ENCODE measurements at places on chromosomes 5 and 9.

DNA sequence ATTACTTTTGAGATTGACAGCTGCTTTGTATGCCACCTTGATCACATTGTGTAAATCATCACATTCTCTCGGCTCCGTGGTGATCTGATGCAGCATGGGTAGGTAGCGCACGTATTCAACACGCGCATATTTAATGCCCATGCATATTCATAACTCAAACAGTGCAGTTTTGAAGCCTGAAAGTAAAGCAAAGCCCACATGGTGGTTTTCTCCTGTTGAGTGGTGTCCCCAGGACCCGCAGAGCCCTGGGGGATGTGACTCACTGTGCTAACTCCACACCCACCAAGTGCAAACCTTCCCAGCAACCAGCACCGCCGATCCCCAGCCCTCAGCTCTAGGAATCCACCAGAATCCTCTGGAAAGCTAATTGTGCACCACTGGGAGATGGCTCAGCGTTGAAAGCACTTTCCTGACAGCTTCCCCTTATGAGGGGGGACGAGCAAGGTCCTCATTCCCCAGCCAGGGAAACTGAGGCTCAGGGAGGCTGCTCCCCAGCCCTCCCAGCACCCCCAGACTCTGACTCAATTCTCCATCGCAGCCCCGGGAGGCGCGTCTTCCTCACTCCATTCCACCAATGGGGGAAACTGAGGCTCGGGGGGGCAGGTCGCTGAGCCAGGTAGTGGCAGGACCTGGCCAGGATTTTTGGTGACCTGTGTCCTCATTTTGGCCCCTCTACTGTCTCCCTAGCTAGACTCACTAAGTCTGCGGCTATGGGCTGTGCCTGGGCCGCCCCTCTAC, 46.4 kb downstream of the SARDH start:
- no peak for DNase-seq

GRCh38 chr5:36414869-36415282, 113.2 kb upstream of the RANBP3L start:
- no peak for DNase-seq

GRCh38 chr9:79140751-79141150, 431.0 kb upstream of the TLE4 start:
- no peak for DNase-seq

DNA sequence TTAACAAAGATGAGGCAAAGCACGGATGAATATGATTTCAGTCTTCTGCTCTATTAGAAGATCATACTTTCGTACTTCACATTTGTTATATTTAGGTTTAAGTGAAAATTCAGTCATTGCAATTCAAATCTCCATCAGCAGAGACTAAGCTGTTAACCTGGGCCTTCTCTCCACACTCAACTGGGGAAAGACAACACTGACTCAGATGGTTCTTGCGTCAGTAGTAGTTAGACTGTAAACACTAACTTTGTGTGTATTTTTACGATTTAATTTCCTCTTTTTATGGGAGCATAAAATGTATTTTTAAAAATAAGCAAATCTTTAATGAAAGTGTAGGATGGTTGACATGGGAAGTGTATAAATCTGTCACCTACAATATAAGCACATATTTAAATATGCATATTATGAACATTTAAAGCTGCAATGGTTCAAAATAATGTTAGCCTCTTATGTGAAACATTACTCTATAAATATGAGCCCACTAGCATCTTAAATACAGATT, 42.7 kb upstream of the ZNF608 start:
- no peak for DNase-seq

- DNase-seq = no peak
These were observed 385.3 kb upstream of the IRX4 start for GRCh38 chr5:2267991-2268390.

DNA sequence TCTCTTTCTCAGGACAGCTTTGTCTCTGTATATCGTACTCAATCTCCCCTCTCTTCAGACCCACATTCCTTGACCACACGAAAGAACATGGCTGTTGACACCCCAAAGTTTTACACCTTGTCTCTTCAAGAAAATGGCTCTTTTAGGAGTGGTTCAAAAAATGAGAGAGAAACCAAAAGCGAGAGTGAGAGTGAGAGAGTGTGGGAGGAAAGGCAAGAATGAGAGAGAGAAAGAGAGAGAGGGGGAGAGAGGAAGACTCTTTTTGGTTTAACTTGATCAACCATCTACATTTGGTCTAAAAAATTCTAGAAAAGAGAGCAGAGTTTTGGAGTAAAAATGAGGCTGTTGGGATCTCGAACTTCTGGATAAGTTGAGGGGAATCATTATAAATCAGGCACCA, 581.8 kb upstream of the WWC1 start:
- no peak for DNase-seq

- DNase-seq = no peak
These were observed 15.5 kb downstream of the GNA14 start for GRCh38 chr9:77632652-77633051.

DNA sequence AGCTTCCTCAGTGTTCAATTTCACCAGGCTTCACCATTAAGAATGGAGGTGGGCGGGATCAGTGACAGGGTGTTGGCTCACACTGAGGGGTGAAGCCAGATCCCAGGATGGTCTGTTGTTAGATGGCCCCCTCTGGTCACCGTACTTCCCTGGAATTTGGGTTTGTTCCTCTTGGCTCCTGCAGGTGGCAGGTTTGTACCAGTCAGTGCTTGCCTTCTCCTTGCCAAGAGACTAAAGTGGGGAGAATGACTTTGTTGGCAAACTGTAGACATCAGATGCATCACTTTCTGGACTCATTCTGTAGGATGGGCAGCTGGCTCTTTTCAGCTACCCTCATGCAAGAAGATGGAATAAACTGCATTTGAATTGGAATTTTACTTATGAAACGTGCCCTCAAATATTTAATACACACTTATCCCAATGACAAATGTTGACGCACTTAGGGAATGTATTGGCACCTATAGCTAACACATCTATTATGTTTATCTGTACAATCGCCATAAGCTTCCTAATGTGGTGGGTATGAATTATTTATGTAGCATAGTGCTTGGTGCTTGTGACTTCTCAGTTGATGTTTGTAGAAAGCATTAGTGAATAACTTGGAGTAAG, 31.4 kb upstream of the ANKRD55 start:
- DNase-seq = no peak

DNA sequence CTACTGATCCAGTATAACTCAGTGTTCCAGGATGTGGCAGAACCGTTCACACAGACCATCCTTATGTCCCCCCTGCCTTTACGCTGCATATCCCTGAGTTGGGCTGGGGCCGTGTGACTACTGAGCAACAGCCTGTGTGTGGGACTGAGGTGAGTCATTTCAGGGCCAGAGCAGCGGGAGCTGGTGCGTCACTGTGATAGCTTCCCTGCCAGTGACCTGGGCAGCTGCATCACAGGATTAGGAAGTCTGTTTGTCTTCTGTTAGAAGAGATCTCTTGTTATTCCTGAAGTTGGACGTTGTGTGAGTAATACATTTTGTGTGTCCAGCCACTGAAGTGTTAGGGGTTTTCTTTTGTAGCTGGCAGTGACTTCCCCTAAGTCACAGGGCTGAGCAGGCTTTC, 35.6 kb downstream of the TPPP start:
- no peak for DNase-seq

- DNase-seq = no peak
These were observed 714 bp upstream of the ZNF608 start for GRCh38 chr5:124746916-124747790.

GRCh38 chr5:129400395-129400983, 59.6 kb upstream of the ADAMTS19 start:
- DNase-seq = no peak
